ENCODE measurements at places on chromosomes 6 and 20. TPM values are rescaled to one million over a fixed set of nuclear protein-coding genes. Genes with fewer than 3 reads are reported as not detected.

The MRPS18B gene
- 47.3 TPM for total RNA-seq

The EYA4 gene
- total RNA-seq, result 4.2 TPM

The TGM6 gene
- total RNA-seq, result not detected

The AFDN gene
- total RNA-seq, result 166 TPM

Data from omental fat pad (tissue), 4 donors.